Activated CD4-positive, CD25-positive, alpha-beta regulatory T cell (primary cell): ENCODE measurements at places on chromosomes 1 and 21.

DNA sequence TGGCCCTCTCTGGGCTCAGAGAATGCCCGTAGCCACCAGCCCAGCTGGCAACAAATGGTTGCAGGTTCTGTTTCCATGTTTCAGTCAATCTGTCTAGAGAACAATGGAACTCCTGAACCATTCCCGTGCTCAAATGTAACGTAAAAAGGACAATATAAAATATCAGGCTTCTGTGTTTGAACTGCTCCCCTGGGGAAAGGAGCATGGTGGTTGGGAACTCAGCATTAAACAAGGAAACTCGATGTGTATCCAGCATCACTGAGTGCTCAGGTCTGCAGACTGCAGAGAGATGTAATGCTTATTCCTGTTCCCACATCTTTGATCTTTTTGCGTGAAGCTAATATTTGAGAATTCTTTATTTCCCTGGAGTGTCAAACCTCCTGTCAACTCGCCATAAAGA lies 326.5 kb downstream of the KIF26B start:
- no peak for DNase-seq

DNA sequence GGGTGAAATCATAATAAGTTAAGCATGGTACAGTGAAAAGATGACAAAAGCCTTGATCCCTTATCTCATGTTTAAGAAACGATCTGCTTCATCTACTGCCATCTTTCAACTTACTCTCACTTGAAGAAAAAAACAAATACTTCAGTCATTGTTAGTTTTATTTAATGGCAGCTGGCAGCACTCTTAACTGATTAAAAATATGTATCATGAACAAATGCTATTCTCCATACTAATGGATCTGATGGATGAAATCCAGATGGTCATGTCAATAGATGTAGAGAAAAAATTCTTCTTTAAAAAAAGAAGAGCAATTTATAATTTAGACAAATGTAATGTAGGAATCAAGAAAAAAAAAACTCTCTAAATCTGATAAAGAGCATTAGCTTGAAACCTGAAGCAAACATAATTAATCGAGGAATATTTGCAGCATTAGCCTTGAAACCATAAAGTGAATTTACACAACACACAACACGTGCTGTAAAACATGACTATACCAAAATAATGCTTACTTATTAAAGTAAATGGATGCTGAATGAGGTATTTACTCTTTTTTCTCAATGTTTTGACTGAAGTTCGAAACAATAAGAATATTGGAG lies 579.0 kb upstream of the ADAMTS5 start:
- DNase-seq: no peak

DNA sequence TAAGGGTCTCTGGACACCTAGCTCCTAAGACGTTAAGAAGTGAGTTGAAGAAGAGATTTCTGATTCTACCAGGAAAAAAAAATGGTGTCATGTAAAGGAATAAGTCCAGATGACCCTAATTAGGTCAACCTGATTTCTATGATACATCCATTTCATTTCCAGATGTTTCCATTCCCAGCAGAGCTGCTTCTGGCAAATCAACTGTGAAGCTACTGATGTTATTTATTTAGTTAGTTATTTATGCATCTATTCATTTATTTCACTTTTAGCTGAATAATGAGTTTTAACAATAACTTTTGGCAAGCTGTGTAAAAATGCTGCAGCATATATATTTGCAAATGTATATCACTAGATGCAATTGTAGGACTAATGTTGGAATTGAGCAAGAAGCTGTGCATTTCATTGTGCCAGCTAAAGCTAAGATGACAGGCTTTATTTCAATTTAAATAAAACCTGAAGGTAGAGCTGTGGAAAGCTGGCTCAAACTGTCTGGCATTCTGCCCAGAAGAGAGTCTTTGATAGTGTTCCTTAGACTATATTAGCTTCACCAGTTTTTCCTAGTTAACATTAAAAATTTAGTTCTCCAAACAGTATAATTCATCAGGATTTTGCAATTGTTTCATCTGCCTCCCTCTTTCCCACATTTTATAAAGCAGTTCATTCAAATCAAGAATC lies 1164.4 kb upstream of the ADGRL4 start:
- no peak for DNase-seq

GRCh38 chr1:32652244-32652962 lies 1.4 kb downstream of the RBBP4 start:
- DNase-seq: no peak

- DNase-seq: no peak
Observed at GRCh38 chr1:84253891-84254290, 47.6 kb upstream of the SAMD13 start.

- no peak for DNase-seq
Observed at GRCh38 chr1:199272139-199272544, 633.3 kb downstream of the PTPRC start.

DNA sequence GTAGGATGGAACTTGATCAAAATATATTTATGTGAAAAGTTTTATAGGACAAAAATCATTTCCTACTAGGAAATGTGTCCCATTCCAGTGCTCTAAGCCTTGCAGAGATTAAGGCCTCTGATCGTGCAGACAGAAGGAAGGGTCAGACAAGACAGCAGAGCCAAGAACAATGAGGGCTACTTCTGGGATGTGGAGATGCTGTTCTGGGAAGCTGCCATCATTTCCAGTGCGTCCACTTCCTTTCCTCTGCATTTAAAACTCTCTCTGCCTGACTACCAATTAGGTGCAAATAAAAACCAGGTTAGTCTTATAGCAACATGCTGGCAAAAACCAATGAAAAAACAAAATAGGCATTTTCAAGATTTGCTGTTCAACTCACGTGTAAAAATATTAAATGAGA lies 36.1 kb downstream of the BEND5 start:
- no peak for DNase-seq

GRCh38 chr1:35505911-35506798 lies 51.0 kb downstream of the KIAA0319L start:
- no peak for DNase-seq

- no peak for DNase-seq
Observed at GRCh38 chr1:31952825-31953220, 14.7 kb upstream of the PTP4A2 start.

DNA sequence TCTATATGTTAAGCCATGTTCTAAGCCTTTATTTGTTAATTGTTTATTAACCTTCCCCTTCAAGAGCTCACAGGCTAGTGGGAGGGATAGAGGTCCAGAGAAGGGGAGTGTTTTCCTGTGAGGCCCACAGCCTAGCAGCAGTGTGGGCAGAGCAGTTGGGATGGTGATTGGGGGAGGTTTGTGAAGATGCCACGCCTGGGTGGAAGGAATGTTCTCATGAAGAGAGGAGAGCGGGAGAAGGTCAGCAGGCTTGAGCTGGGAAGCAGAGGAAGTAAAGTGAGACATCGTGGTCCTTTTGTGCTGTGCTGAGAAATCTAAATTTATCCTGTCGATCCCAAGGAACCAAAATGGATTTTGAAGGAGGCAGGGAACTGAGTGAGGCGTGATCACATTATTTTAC lies 42.6 kb downstream of the TRAPPC10 start:
- no peak for DNase-seq

- no peak for DNase-seq
Observed at GRCh38 chr1:183139281-183139942, 46.7 kb upstream of the LAMC2 start.

DNA sequence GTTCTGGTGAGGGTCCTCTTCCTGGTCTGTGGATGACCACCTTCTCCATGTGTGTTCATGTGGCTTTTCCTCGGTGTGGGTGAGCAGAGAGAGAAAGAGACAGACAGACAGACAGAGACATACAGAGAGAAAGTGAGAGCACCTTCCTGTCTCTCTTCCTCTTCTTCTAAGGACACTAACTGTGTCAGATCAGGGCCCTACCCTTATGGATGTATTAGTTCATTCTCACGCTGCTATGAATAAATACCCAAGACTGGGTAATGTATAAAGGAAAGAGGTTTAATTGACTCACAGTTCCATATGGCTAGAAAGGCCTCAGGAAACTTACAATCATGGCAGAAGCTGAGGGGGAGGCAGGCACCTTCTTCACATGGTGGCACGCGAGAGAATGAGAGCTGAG lies 131.5 kb upstream of the ZNF648 start:
- DNase-seq: no peak

DNA sequence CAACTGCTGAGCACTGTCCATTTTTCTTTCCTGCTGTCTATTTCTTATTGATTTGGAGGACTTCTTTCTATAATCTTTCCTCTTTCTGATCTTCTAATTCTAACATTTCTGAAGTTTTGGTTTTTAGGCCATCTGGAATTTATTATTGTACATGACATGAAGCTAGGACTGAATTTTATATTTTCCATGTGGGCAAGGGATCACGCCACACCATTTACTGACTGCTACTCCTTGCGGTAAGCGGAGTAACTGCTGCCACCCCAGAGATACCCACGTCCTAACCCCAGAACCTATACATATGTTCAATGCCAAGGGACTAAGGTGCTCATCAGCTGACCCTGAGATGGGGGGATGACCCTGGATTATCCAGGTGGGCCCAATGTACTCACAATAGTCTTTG lies 70.6 kb downstream of the NPHP4 start:
- DNase-seq: no peak

DNA sequence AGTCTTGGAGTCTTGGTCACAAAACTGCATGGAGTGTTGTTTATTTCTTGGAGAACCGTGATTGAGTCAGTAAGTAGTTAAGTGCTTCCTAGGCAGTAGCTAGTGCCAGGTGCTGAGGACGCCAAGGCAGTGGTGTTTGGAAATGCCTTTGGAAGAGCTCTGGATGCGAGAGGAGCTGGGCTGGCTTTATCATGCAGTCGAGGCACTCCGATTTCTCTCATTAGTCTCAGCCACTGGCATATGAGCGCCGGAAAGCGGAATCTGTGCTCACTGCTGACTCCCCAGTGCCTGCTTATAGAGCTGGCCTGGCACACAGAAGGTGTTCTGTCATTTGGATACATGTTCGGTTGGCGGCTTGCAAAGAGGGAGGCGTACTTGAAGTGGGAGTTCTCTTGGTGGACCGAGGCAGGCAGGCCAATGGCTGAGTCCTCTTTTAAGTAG lies 3.6 kb downstream of the TENT5C start:
- no peak for DNase-seq

GRCh38 chr21:21034036-21034435 lies 35.8 kb downstream of the NCAM2 start:
- DNase-seq: no peak

- DNase-seq: no peak
Observed at GRCh38 chr21:31874812-31875212, 2.0 kb downstream of the HUNK start.

GRCh38 chr1:78073441-78073840 lies 27.7 kb downstream of the GIPC2 start:
- no peak for DNase-seq

DNA sequence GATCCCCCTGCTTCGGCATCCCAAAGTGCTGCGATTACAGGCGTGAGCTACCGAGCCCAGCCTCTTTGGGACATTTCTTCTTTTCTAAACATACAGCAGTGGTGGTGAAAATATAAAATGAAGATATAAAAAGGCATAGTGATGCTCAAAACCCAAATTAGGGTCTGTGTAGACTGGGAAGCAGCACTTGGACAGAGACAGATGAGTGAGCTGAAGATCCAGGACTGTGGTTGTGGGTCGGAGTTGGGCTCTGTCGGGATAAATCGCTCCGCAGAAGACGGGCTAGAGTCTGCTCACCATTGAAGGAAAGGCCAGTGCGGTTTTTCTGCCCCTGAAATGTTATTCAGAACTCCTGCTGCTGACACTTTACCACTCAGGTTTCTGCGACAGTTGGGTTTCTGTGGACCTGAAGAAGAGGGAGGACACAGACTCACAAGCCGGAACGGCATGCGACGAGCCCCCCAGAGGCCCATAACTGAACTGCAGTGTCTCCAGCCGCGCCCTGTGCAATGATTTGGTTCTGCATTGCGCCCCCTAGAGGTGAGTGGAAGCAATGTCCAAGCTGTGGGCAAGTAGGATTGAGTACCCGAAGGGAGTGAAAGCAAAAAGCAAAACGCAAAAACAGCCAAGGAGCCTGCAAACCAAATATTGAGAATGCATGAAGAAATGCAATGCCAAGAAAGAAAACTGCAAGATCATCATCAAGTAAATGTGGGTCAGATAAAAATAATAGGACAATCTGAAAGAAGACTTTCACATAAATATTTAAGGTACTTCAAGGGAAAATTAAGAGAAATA lies 66.6 kb downstream of the GABPA start:
- peak; percentile 69 for DNase-seq

DNA sequence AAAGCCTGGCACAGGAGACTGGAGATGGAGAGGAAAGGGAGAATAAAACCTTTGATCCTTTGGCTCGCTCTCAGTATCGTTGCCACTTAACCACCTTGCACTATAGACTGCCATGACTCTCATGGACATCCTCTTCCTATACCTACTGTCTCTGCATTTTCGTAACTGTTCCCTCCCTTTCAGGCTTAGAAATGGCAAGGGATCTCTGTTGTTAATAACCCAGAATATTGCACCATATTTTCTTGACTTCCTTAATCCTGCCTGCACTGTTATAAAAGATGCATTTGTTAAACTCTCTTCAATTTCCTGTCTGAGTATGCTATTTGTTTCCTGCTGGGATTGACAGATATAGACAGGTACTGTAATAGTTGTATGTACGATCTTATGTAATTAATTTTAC lies 38.6 kb downstream of the CYYR1 start:
- no peak for DNase-seq

- DNase-seq: no peak
Observed at GRCh38 chr1:211371406-211372105, 44.9 kb downstream of the TRAF5 start.

DNA sequence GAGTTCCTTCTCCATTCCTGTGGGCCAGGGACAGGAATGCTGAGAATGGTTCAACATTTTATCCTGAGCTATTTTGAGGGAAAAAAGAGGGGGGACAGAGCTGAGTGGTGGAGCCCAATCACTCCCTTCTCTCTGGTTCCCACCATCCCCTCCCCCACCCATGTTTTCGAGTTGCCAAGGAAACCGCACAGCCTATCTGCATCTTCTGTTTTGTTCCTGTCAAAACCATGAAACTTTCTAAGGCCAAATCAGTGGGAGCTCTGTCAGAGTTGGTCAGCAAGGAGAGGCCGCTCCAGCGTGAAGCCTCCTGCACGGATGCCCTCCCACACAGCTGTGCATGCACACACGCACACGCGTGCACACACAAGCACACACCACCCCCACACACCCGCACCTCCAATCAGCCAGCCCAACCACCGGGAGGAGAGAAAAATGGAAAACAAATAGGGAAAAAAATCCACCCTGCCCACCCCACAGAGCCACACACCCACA lies 54.5 kb upstream of the ATP2B4 start:
- no peak for DNase-seq

GRCh38 chr1:209059376-209059775 lies 524.1 kb upstream of the CAMK1G start:
- no peak for DNase-seq

- DNase-seq: no peak
Observed at GRCh38 chr1:36387141-36387949, 1.6 kb upstream of the STK40 start.

GRCh38 chr1:54559771-54560231 lies 11.8 kb downstream of the ACOT11 start:
- no peak for DNase-seq

DNA sequence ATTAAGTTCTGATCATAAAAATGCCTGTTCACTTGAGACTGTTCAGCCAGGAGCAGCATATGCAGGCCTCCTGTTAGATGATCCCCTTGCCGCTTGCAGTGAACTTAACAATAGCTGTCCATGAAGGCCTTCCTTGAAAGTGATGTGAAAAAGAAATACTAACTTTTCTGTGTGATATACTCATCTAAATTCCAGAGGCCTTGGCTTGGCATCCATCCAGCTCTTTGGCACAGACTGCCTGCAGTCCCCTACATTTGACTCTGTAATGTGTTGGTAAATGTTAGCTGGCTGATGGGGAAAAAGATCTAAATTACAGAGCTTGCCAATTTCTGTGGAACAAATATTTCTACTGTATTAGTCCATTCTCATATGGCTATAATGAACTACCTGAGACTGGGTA lies 73.7 kb downstream of the KCNK2 start:
- DNase-seq: no peak
